ENCODE measurements at places on chromosomes 13 and 19.

DNA sequence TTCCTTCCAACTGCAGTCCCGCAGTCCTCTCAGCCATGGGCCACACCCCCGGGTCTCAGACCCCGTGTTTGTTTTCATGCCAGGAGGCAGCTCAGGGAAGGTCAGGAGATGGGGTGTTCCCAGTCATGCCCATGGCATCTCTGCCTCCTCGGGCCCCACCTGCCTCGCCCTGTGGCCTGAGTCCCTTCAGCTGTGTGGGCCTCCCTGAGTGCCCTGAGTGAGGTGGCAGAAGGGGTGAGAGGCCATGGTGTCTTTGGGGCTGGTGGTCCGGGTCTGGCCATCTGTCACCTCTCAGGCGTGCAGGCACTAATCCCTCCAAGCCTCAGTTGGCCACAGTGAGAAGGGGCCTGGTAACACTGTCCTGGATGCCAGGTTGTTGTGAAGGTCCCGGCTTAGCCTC lies 10.9 kb upstream of the KDM4B start:
- no peak for DNase-seq

DNA sequence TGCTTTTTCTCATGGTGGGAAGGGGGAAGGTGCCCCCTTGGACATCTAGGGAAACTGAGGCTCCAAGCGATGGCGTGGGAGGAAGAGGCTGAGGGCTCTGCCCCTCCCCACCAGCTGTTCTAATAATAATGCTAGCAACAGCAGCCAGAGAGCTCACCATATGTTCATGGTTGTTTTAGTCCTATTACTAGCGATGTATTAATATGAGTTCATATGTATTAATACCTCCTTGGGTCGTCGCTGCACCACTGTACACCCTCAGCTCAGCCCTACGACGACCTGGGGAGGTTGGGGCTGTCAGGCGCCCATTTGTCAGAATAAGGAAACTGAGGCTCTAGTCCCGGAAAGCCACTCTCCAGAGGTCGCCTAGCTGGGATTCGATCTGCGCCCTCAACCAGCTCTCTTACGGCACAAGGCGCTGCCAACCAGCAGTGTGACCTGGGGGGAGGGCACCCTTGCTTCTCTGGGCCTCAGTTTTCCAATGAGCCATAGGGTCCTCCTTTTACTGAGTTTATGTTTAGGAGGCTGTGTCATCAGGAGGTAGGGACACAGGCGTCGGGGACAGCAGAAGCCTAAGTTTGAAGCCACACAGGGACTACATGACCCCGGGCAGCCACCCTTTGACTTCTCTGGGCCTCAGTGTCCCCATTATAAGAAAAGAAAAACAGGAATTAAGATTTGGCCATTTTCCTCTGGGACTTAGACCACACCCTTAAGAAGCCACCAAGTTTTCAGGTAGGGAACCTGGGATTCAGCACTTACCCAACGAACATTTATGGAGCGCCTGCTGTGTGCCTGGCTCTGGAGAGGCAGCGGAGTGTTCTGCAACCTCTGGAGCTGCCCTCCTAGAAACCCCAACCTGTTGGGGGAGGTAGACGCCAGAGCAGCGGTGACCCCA lies 664 bp downstream of the MAST3 start:
- DNase-seq = no peak

DNA sequence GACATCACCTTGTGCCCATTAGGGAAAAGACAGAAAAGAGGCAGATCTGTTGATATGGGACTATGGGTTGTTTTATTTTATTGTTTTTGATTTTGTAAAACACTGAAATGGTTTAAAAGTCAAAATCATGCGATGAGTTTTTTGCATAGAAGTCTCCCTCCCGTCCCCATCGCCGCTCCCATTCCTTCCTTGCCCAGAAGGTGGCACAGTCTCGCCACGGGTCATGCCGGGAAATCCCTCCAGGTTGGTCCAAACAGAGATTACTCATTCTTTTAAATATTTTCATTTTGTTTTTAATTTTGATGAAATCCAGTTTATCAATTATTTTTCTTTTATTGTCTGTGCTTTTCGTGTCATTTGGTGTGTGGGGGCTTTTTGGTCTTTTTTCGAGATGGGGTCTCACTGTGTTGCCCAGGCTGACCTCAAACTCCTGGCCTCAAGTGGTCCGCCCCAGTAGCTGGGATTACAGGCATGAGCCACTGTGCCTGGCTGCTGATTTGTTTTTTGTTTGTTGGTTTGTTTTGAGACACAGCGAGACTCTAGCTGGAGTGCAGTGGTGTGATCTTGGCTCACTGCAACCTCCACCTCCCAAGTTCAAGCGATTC lies 9.2 kb downstream of the PGPEP1 start:
- peak; percentile 65 for DNase-seq

- peak; percentile 94 for DNase-seq
These were observed 2.4 kb upstream of the SSBP4 start for GRCh38 chr19:18416778-18417249.

DNA sequence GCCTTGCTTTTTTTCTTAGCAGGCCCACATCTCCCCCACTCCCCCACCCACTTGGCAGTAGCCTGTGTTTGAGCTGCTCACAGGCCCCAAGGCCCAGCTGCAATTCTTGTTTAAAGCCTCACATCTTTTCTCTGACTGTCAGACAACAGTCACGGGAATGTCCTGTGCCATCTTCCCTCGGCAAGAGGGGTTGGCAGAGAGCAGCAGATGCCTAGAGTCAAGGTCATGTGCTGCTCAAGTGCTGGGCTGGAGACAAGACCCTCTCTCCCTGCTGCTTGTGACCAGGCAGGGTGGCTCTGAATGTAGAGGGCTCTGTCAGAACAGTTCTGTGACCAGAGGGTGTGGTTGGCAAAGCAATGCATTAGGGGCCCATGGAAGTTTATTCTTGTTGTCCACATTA lies 47.4 kb downstream of the BBC3 start:
- no peak for DNase-seq

- DNase-seq = no peak
These were observed 431.3 kb upstream of the ATXN8OS start for GRCh38 chr13:69676286-69676685.

DNA sequence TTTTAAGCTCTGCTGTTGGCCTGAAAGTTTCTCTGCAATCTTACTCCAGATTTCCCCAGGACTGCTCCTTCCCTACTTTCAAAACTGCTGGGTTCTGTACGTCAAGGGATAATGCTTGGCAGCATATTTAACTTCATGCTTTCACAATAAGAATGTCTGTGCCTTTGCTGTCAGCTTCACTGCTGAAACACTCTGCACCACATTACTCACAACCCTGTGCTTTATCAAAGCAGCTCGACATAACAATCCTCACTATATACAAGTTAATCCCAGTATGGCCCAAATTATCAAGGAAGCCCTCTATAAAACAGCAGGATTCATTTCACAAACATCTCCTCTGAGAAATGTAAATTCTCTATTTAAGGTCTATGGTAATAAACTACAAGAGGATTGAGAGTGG lies 17.5 kb downstream of the LATS2 start:
- no peak for DNase-seq

- no peak for DNase-seq
These were observed 61.0 kb upstream of the F7 start for GRCh38 chr13:113044391-113045114.

- DNase-seq = no peak
These were observed 2.5 kb downstream of the LYL1 start for GRCh38 chr19:13100031-13100588.

GRCh38 chr13:114173745-114174144 lies 5.3 kb upstream of the CFAP97D2 start:
- no peak for DNase-seq

DNA sequence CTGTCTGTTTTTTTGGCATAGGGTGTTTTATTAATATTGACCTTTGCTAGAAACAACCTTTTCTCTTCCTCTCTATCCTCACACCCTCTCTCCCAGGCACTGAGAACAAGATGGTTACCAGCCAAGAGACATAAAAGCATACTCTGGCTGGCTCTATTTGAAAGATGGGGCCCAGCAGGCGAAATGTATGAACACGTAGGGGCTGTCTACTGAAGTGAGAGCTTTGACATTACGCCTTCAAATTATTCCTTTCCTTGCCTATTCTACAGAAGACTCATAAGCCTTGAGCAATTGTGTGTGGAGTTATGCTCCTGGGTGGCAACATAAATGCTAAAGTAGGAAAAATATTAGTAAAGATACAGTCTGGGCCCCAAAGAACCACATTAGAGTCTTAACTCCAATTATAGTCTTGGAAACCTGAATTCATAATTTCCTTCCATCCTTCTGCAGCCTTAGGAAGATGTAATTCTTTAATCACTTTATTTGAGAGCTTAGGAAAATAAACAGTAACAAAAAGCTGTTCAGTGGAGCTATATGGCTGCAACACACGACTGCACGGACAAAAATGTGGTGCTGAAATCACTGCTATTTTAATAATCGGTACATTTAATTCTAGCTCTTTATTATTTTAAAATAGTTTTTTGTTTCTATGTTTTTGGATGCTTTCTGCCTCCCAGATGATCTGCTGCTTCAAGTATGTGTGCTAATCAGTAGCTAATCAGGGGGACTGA lies 122.3 kb upstream of the RNF113B start:
- no peak for DNase-seq

DNA sequence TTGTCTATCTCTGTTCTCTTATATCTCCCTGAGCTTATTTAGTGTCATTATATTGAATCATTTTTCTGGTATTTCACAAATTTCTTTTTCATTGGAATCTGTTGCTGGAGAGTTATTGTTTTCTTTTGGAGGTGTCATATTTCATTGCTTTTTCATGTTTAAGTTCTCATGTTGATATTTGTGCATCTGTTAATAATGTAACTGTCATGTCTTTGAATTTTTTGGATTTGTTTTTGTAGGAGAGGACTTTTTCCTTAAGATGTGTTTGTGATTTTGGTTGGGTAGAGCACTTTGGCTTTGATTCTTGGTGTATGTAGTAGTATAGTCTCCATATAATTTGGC lies 64.0 kb downstream of the DNAJC3 start:
- no peak for DNase-seq

- no peak for DNase-seq
These were observed 3.5 kb upstream of the ZNF701 start for GRCh38 chr19:52566588-52566987.

- DNase-seq = no peak
These were observed 564.1 kb downstream of the DCT start for GRCh38 chr13:93915269-93915809.

DNA sequence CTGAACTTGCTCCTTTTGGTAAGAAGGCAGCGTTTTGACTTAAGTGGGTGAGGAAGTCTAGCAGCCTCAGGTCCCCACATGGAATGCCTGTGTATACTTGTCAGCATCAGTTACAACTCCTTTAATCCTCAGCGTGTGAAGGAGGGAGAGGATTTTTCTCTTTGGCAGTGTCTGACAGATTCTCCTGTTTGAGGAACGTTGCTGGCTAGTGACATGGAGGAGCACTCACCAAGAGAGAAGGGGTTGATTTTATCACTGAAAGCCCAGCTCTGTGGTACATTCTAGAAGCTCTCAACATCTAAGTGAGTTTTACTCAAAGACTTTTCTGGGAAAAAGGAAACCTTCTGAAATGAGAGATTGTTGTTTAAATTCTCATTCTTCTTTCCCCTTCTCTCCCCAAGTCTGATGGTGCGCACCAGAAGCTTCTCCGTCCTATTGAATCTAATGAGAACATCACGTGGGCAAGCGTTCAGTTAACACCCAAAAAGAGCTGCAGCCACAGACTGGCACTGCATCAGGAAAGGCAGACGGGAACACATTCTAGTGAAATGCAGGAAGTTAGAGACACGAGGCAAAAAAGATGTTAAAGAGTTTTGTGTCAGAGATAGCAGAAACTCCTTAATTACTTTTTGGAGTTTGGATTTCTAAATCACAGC lies 58.2 kb downstream of the GJA3 start:
- DNase-seq = no peak

DNA sequence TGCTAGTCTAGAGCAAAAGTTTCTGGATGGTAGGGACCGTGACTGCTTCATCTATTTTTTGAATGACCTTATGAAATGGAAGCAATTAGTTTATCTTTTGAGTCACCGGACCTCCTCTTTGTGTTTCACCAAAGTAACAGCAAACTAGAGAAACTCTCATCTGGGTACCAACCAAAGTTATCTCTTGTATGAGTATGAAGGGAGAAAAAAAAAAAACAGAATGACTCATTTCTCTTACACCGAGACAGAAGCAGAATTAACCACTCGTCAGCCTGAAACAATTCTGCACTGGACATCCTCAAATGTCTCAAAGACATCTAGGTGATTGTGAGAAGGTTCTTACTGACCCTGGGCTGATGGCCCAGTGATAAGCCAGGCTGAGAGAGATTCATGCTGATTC lies 18.3 kb downstream of the ZNF100 start:
- no peak for DNase-seq

DNA sequence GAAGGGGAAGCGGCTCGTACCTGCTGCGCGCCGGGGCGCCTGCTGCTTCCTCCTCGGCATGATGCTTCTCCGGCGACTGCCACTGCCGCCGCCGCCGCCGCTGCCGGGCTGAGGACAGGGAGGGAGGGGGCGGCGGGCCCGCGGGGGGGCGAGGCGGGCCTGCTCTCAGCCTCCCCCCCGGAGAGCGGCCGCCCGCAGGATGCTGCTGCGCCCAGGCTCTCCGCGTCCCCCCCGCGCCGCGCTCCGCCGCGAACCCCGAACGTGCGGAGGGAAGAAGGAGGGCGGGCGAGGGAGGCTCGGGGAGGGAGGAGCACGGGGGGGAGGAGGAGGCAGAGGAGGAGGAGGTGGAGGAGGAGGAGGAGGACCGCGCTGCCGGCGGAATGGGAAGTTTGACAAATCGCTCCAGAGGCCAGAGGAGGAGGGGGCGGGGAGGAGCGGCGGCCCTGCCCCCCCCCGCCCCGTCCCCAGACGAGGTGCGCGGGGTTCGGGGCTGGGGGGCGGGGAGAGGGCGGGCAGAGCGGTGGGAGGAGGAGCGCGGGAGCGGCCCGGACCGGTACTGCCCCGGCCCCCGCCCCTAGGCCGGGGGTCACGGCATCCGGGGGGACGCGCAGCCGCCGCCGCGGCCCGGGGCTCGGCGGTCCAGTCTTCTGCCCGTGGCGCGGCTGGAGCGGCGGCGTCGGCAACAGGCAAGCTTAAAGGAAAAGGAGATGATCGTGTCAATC lies at the start of gene TSHZ3:
Gene TSHZ3, minus strand, starts transcription at position 277 of the 722 bp plus-strand sequence. Its CDS starts 217 bp downstream, at position 60.
- peak; percentile 80 for DNase-seq

DNA sequence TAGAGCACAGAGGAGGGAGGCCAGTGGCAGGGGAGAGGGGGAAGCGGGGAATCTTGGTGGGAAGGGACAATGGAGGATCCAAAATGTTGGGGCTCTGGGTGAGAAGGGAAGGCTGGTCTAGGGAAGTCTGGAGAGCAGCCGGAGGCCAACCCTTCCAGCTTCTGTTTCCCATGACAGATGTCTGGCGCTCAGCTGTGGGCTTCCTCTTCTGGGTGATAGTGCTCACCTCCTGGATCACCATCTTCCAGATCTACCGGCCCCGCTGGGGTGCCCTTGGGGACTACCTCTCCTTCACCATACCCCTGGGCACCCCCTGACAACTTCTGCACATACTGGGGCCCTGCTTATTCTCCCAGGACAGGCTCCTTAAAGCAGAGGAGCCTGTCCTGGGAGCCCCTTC lies 1.1 kb downstream of the PSENEN start:
- DNase-seq = no peak

DNA sequence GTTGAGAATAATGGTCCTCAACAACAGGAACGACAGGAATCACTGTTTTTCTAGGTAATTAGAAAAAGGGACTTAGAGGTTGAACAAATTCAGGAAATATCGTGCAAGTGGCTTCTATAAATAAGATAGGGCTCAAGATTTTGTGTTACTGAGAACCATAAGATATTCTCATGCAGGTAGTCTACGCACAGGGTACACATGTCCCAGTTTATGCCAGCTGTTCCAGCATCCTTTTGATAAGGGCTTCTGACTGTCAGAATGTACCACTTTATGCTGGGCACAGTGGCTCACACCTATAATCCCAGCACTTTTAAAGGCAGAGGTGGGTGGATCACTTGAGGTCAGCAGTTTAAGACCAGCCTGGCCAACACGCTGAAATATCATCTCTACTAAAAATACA lies 32.1 kb downstream of the RBM26 start:
- no peak for DNase-seq

- no peak for DNase-seq
These were observed 54.0 kb downstream of the RFX2 start for GRCh38 chr19:6056282-6056741.

Data from right atrium auricular region (tissue), 2 donors.